GM12878 (cell line): ENCODE measurements at places on chromosomes 7 and 10. TPM values are rescaled to one million over a fixed set of nuclear protein-coding genes. Genes with fewer than 3 reads are reported as not detected.
A peak's percentile ranks its signal among the peaks of the same experiment; 100 is the strongest.

DNA sequence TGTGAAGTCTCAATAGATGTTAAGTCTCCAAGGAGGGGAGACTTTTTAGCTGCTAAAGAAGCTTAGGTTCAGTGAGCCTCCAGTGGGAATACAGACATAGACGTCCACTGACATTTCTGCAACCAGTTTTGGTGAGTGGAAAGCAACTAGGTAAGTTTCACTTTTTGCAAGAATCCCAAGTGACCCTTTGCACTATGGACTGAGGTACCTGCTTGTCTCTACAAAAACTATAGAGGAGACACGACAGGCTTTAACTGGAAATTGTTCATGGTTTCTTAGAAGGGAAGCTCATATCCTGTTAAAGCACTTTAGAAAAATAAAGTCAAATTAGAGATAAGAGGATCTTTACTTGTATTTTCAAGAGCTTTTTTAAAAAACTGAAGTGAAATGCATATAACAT lies 38.6 kb downstream of the GBF1 start:
- DNase-seq, result no peak

The CRPPA gene
- total RNA-seq, result not detected in 2 replicates

The GSTO2 gene
- total RNA-seq, result 0.26 and 0.48 TPM in 2 replicates

DNA sequence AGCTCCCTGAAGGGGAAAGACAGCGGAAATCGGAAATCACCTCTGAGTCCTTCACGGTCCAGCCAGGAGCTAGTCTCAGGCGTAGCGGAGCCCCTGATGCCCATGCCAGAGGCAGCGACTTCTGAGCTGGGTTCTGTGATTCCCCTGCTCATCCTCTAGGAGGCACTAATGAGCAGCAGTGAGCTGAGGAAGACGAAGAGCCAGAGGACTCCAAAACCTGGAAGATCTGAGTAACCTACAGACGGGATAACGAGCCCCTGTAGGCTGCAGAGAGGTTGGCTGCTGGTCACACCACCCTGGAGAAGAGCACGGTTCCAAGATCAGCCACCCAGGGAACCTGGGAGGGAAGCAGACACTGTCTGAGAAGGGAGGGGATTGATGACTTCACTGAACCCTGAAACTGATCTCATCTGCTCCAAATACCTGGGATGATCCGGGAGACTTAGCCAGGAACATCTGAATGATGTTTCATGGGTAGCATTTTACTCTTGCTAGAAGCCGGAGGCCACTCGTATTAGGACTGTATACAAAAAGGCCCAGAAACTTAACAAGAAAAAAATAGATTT lies 304.1 kb downstream of the PAXIP1 start:
- DNase-seq, result no peak

DNA sequence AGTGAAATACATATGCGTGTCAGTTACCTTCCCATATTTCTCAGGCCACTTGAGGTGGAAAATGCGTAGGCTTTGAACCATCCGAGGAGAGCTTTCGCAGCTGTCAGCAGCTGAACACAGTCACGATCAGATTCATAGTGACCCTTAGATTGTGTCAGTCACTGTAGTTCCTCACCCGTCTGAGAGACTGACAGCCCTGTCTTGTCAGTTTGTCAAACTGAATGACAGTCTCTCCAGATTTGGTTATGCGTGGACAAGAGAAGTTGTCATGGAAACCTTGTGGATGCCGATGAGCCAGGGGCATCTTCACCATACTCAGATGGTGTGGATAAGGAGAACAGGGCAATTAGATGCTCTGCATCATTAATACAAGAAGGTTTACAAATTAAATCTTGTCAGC lies 546.3 kb downstream of the TYW1 start:
- no peak for DNase-seq

- DNase-seq, result no peak
Observed at GRCh38 chr7:78222001-78222751, 423.6 kb downstream of the PHTF2 start.

DNA sequence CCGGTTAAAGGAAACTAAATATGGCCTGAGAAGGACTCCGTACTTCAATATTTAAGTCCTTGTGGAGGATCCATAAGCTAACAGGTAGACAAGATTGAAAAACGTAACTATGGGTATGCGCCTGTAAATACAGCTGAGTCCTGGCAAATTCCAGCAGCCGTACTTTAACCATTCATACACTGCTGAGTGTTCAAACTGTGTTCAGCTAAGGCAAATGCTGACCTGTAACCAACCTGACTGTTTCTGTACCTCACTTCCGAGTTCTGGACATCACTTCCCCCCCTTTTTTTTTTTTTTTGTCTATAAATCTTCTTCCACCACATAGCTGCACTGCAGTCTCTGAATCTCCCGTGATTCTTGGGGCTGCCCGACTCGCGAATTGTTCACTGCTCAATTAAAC lies 69.1 kb downstream of the SRPK2 start:
- peak; percentile 31 for DNase-seq

The ITIH5 gene
- 0.05 and 0.21 TPM in 2 replicates for total RNA-seq

DNA sequence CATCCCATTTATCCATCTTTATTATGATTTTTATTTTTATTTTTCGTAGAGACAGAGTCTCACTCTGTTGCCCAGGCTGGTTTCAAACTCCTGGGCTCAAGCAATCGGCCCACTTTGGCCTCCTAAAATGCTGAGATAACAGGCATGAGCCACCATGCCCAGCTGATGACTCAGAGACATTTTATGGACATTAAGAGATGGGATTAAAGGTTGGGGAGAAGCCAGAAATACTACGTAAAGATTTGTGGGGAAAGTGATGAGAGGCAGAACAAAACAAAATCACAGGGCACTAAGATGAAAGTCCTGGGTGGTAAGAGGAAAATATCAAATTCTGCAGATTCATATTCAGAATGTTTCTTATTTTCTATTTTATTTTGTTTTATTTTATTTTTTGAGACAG lies 7.6 kb downstream of the WNT8B start:
- DNase-seq, result no peak

DNA sequence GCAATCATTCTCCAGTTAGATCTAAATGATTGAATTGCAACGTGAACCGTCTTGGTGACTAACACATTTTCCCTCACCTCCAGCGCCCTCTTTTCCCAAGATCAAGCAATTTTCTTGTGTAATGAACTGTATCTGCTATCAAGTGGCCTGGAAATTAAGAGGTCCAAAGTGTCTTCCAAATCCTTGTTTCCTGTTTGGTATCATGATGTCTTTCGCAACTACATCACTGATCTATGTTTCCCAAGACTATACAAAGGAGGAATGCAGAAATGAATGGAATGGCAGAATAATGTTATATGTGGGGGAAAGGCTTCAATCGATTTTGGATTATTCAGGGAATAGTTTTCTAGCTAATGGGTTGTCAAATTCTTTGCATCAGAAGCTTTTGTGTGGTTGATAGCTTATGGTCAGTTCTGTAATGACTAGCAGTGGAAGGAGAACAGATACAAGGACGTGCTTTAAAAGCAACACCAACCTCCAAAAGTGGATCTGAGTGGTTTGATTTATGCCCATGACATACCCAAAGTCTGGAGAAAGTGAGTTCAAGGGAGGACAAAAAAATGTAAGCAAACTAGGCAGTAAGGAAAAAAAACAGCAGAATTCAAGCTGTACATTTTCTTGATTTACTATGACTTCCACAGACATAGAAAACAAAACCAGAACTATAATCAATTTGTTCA lies 14.6 kb upstream of the ZEB1 start:
- DNase-seq, result no peak

GRCh38 chr7:149573519-149573918 lies 75.9 kb upstream of the ZNF746 start:
- no peak for DNase-seq

- no peak for DNase-seq
Observed at GRCh38 chr10:2660276-2660675, 407.1 kb upstream of the PFKP start.

GRCh38 chr7:24395512-24395911 lies 111.5 kb downstream of the NPY start:
- DNase-seq, result no peak

The LIPK gene
- total RNA-seq, result not detected in 2 replicates

DNA sequence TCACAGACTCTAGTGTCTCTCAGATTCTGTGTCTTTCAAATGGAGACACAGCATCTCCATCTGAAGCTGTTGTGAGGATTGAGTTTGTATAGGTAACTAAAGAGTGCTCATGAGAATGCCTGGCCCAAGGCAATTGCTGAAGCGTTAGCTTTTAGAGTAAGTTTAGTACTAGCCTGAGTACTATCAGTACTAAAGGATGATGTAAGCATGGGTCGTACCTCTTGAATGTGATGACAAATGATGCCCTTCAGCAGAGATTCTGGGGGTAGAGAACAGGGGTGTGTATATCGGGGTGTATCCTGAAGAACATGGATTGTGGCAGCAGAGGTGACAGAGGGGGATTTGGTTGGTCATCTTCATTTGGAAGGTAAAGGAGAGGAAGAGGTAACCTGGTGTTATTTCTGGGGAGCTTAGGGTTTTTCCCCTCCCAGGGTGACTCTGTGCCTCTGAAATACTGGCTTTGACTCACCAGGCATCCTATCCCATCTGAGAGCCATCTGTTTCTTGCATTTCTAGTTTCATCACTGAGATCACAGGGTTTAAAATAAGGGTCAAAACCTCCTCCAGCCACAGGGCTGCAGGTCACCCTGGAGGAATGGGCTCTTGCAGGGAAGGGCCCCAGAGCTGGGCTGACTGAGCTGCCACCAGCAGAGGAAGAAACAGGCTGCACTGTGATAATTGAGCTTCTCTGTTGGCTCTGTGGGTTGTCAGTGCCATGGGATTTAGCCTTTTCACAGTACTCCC lies 756.0 kb downstream of the KCNMA1 start:
- DNase-seq, result peak; percentile 26

The NPFFR1 gene
- total RNA-seq, result not detected in 2 replicates

DNA sequence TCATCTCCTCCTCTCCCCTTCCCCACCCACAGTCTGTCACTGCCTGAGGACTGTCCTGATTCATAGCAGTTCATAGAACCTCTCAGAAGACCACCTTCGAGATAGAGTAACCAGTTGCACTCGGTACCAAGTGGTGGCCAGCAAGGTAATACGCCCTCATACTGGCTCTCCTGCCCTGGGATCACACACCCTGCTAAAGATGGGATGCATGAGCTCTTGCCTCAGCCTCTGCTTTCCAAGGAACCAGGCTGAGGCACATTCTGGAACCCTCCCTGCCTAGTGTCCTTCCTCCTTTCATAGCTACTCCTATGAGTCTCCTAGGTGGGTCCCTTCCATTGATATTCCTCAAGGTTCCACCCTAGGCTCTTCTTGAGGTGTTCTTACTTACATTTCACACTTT lies 15.5 kb downstream of the CFAP43 start:
- no peak for DNase-seq

- no peak for DNase-seq
Observed at GRCh38 chr10:116254422-116255155, 18.4 kb downstream of the GFRA1 start.

DNA sequence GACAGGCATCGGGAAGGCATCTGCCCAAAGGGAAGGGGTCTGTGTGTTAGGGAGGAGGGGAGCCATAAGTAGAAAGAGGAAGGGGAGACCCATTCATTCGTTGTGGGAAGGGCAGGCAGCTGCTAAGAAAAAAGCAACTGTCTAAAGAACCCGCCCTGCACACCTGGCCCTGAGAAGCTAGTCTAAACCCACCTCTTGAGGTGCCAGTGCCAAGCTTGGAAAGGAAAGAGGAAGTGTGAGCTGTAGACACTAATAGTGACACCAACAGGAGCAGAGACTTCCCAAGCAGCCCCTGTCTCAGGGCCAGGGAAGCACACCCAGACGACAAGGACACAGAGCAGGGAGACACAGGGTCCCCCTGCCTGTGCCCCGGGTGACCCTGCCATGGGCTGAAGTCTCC lies 40.8 kb upstream of the PRSS58 start:
- DNase-seq, result no peak

The SLC25A28 gene
- 28.8 and 31.8 TPM in 2 replicates for total RNA-seq

- no peak for DNase-seq
Observed at GRCh38 chr10:110109511-110109910, 97.9 kb upstream of the MXI1 start.

DNA sequence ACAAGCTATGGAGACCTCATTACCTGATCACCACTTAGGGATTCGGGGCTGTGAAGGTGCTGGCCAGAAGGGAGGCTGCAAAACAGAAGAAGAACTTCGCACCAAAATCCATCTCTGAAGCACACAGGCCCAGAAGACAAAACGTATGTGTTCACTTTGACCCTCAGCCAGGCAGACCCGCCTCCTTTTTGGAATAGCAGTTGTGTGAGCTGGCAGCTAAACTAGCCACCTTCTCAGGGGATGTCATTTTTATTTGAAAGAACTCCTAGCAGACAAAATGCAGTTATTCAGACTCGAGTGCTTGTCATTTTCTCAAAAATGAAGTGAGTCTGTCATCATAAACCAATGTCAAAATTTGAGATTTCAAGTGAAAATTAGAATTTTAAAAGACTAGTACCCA lies 71.7 kb downstream of the TNS3 start:
- no peak for DNase-seq

DNA sequence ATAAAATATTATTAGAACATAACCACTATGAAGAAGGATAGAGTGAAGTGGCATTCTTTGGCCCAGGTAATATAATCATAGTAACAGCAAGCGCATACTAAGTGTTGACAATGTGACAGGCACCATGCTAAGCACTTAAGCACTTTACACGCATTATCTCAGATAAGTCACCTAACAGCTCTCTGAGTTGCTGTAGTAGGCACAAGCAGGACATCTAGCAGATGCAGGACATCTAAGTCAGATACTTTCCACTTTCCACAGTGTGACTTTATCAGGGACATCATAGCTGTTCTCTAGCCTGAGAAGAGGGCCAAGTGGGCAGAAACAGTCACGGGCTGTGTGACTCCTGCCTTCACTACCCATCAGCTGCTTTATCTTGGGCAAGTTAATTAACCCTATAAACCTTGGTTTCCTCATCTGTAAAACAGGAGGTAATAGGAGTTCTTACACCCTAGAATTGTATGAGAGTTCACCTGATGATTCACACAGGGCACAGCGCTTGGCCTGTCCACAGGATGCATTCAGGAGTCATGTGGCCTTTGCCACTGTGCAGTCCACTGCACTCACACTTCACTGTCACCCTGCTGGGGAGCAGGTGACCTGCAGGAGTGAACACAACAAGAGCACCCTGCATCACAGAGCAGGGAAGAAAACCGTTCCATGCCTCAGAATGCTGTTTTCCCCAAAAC lies 12.5 kb downstream of the LIPA start:
- DNase-seq, result no peak

GRCh38 chr10:71404503-71405295 lies 8.0 kb downstream of the CDH23 start:
- DNase-seq, result no peak

- DNase-seq, result no peak
Observed at GRCh38 chr10:86263907-86264306, 102.7 kb downstream of the GRID1 start.

DNA sequence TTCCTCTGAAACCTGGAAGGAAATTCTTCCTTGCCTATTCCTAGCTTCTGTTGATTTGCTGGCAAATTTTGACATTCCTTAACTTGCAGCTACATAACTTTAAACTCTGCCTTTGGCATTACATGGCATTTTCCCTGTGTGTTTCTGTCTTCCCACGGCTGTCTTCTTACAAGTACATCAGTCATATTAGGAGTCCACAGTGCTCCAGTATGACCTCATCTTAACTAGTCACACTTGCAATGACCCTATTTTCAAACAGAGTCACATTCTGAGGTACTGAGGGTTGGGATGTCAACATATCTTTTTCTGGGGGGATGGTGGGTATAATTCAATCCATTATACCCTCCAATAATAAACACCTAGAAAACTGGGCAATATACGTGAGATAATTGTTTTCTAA lies 37.4 kb upstream of the EPHB6 start:
- no peak for DNase-seq

The IGFBP3 gene
- total RNA-seq, result 25.1 and 28.0 TPM in 2 replicates

The ACTL6B gene
- not detected in 2 replicates for total RNA-seq
